Activated effector memory CD4-positive, alpha-beta T cell treated with Interleukin-2 at 50 U/mL for 16 hours (primary cell): ENCODE measurements at places on chromosomes 4 and X.

DNA sequence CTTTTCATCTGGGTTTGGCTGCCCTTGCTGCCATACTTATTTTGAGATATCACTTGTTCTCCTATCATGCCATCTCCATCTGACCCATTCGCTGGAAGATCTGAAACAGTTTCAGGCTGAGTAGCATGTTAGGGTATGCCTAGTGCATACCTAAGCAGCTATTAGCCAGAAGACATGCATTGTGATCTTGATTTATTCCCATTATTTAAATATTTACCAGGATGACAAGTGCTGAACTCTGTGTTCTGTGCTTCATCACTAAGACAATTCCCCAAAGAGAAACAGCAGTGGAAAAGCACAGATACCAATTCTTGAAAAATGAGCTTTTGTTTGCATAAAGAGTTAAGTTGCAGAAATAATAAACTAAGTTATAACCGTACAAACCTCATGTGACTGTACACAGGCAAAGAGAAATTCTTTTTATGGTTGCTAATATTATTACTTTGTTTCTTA lies 271.0 kb upstream of the ARSJ start:
- no peak for DNase-seq

- no peak for DNase-seq
These were observed 270.1 kb upstream of the LDB2 start for GRCh38 chr4:17168571-17168970.

DNA sequence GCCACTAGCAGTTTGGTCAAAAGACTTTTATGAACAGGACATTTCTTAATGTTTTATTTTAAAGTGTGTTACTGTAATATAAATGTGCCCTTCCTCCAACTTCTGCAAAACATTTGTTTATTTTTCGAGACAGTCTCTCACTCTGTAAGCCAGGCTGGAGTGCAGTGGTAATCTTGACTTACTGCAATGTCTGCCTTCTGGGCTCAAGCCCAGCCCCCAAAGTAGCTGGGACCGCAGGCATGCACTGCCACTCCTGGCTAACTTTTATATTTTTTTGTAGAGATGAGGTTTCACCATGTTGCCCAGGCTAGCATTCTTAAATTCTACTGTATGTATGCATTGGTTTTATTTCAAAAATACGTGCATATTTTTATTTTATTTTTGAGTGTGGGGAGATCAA lies 1201.9 kb downstream of the STIM2 start:
- DNase-seq: no peak

DNA sequence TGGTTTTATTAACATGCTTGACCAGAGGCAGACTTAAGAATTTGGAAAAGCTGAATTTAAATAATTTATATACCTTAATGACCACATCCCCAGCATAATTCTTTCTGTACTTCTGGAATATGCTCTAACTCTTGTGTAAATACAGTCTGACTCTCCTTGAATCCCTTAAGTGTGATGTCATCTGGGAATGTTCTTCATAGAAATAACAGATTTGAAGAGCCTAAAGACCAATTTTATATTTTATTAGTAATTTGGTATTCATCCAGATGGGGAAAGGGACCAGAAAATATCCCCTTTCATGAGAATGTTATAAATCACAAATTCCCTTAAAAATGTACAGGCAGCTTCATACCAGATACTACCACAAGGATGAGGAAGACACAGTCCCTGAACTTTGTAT lies 58.3 kb downstream of the KCNIP4 start:
- no peak for DNase-seq

DNA sequence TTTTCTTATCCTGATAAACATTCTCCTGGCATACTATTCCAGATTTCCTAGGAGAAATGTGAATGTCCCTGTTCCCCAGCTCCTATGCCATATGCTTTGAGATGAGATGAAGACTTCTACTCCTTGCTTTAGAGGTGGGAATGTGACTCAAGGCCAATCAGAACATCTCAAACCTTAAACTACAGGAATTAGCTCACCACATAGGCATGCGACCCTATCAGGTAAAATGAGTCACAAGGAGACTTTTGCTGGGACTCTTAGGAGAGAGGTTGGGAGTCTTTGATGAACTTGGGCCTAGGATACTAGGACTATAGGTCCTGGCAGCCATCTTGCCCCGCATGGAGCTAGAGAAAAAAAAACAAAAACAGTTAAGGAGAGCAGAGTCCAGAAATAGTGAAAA lies 5.8 kb upstream of the USO1 start:
- DNase-seq: no peak

- DNase-seq: no peak
These were observed 66.6 kb downstream of the FREM3 start for GRCh38 chr4:143633833-143634232.

GRCh38 chr4:35246493-35246892 lies 997.8 kb downstream of the ARAP2 start:
- no peak for DNase-seq

GRCh38 chr4:14149176-14150053 lies 521.9 kb upstream of the BOD1L1 start:
- DNase-seq: no peak

- DNase-seq: no peak
These were observed 100.9 kb upstream of the NR3C2 start for GRCh38 chr4:148542922-148543623.

- peak; percentile 33 for DNase-seq
These were observed 189.8 kb upstream of the AFF2 start for GRCh38 chrX:148310426-148311165.

GRCh38 chr4:26905172-26905571 lies 44.5 kb downstream of the STIM2 start:
- no peak for DNase-seq

- DNase-seq: no peak
These were observed 1467.4 kb downstream of the C4orf33 start for GRCh38 chr4:130563185-130563888.

- no peak for DNase-seq
These were observed 50.6 kb downstream of the TBL1X start for GRCh38 chrX:9515489-9515888.

DNA sequence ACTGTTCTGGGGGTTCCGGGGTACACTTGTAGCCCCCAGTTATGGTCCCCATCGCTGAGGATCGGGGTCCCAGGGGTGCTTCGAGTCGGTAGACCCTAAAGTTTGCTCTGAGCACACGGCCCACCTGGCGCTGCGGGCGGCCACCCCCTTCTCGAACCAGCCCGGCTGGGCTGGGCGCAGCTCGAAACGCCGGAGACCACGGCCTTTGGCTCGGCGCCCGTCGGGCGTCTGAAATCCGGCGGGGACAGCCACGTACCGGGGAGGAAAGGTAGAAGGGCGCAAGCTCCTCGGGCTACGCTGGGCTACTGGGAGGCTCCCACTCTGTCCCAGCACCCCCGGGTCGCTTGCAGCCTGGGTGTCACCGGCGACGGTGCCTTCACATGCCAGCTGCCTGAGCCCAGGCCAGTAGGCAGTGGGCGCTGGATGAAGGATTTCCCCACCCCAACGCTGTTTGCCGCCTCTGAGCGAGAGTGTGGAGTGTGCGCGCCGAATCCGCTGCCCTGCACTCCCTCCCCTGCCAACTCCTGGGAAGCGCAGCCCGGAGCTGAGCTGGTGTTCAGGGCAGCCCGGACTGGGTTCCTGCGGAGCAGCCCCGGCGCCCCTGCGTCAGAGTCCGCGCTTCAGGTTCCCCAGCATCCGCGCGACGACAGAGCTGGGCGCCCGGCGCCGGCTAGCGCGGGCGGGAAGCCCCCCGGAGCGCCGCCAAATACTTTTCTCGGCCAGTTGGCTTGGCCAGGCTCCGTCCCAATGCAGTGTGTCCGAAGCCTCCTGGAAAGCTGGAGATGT lies 637 bp downstream of the MAMLD1 start:
- DNase-seq: no peak

DNA sequence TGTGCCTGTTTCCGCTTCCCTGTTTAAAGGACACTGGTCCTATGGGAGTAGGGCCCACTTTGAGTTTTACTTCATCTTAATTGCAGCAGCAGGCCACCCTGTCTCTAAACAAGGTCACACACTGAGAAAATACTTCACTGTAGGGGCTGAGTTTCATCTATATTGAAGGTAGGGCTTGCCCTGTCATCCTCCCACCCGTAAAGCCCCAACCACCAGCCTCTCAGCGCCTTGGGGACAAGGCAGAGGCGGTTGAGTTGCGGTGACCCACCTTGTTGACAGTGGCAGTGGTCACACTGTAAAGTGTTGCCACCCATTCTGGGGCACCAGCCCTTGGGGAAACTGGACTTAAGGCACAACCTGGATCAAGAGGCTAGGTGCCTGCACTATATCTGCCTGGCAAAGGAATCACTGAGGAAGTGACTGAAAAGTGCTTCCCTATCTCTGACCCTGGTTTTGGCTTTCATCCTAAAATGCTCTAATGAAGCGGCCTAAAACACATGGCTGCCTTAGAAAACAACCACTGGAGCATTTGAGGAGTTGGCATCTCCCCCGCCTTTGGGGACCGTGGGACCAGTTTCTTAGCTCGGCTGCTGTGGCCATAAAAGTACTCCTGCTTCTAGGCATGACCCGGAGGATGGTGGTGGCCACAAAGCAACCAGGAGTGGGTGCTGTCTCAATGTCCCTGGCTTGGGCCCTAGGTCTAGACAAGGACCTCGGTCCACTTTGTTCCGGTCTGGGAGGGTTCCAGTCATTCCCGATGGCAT lies 7.8 kb upstream of the WDR1 start:
- DNase-seq: no peak

DNA sequence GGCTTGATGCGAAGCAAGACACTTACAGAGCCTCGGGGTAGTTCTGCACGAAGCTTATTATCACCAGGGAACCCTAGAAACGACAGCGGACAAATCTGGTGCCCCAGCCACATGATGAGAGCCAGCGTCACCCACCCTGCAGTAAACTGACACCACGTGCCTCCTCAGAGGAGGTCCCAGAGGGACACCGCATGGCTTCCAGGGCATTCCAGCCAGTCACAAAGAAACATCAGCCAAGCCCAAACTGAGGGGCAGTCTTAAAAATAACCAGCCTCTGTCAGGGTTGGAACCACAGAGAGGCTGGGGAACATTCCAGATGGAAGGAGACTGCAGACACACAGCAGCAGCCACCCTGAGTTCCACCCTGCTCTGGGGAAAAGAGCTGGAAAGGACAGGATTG lies 36.6 kb upstream of the HGFAC start:
- no peak for DNase-seq

DNA sequence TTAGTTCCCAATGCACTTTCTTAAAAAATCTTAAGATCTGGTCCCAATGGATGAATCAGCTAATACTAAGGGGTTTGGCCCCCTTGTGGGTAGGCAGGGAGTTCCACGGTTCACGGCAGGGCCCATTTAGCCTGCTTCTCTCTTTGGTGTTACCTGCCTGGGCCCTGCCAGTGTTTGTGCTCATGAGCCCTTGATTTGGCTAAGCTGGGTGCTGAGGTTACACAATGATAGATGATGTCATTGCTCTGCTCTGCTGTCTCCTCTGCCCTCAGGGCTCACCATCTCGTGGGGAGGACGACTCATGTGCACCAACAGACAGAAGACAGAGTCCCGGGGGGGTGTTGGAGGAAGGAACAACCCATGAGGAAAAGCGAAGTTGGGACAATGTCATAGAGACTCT lies 24.4 kb downstream of the RTL5 start:
- no peak for DNase-seq

- DNase-seq: no peak
These were observed 94.5 kb downstream of the SORCS2 start for GRCh38 chr4:7286798-7287197.

GRCh38 chr4:114527637-114528036 lies 71.0 kb upstream of the UGT8 start:
- DNase-seq: no peak

GRCh38 chrX:71168134-71168533 lies 23.5 kb downstream of the NLGN3 start:
- DNase-seq: no peak

DNA sequence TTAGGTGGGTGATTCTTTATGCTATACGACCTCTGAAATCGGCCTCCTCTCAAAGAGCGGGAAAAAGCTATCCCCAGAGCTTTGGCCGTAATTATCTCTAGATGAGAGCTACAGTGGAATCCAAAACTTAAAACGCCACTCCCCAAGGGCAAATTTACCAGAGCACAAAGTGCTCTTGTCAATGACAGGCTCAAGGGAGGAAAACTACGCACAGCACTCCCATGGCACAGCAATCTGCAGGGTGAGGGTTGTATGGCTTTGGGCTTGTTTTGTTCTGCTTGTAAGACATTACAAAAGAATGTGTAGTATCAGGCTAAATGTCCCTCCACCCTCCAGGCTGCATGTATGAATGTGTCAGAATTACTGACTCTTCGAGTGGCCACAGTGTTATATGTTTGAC lies 44.0 kb downstream of the ARHGEF6 start:
- no peak for DNase-seq

- DNase-seq: no peak
These were observed 39.7 kb upstream of the SPRY1 start for GRCh38 chr4:123356921-123357320.

DNA sequence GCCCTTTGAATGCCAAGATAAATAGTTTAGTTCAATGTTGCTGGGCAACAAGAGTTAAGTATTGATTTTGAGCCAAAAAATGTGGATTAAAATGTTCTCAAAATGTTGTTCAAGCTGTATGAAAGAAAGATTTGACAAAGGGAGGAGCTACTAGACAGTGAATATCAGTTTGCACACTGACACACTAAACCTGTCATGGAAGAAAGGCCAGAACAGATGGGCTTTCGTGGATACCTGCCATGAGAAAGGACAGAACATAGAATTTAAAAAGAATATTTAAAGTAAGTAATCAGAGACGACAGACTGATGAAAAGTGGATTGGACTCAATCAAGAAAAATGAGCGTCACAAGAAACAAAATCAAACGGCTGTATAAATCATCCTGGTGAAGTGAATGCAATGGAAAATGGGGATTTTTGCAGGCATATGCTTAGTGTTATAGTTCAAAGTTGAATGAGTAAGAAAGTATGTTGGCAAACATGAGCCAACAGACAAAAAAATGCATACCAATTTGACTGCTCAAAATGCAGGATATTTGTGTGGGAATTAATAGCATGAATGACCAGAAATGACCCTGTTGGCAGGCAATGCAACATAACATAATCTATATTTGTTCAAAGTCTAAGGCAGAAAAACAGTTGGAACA lies 7.4 kb downstream of the PCDH18 start:
- DNase-seq: no peak

GRCh38 chr4:20428436-20429160 lies 176.9 kb downstream of the SLIT2 start:
- no peak for DNase-seq

- no peak for DNase-seq
These were observed 71.8 kb upstream of the SMARCA5 start for GRCh38 chr4:143441678-143442077.

- DNase-seq: no peak
These were observed 18.1 kb downstream of the KIT start for GRCh38 chr4:54675721-54676461.

DNA sequence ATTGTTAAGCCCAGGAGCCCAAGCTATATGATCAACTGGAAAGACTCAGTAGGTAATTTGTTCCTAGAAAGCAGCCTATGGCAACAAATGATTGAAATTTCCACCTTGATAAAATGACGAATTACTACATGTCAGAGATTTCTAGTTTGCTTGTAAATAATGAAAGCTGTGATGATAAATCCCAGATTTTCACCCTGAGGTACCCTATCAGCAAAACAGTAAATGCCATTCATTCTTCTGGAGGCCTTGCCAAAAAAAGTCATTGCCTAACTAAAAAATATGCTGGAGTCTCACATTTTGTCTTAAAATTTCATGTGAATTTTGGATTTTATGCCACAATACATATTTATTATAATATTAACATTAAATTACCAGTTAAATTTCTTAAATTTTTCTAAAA lies 71.3 kb downstream of the PPEF2 start:
- no peak for DNase-seq
